GM23248 (cell line): ENCODE measurements at places on chromosomes 16 and 17. TPM values are rescaled to one million over a fixed set of nuclear protein-coding genes. Genes with fewer than 3 reads are reported as not detected.

The WNK4 gene
- total RNA-seq: 3.0 and 3.4 TPM in 2 replicates

The EARS2 gene
- total RNA-seq: 23.4 and 27.1 TPM in 2 replicates

The HS3ST3A1 gene
- total RNA-seq: 85.1 and 99.3 TPM in 2 replicates

The NRN1L gene
- not detected in 2 replicates for total RNA-seq

DNA sequence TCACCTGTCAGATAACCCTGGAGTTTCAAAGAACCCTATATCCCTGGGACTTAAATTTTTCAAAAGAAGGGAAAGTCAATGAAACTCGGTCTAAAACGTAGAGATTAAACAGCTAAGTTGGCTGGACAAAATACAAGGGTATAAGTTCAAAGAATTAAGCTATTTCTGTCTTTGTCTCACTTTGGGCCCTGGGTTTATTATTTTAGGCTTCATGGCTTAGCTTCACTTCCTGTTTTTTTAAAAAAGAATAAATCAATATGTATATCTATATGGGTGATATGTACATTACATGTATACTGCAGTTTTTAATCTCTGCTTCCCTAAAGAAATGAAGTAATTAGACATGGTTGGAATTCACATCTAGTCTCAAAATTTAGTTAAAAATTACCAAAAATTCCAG is 132.3 kb downstream of the TRIM37 start:
- H3K4me1 ChIP-seq: no peaks in the 10 kb centered on the region
- no peak overlapping the region for H3K4me3 ChIP-seq
- H3K27ac ChIP-seq: no peak overlapping the region
- DNase-seq: no peak

DNA sequence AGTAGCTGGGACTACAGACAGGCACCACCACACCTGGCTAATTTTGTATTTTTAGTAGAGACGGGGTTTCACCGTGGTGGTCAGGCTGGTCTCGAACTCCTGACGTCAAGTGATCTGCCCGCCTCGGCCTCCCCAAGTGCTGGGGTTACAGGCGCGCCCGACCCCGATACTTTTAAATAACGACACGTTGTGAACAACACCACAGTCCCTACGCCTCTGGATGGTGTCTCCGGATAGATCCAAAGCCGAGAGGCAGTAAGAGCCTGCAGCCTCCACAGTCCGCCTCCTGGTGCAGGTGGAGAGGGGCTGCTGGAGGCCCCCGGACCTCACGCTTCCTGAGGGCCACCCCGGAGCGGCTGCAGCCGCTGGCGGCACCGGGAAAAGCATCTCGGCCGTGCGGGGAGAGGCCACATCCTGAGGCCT is 741 bp upstream of the TLCD3A start:
- H3K4me1 ChIP-seq: peaks cover 7% of the 10 kb centered on the region
- no peak for DNase-seq
- H3K4me3 ChIP-seq: peak overlapping the region; percentile 86
- peaks cover 13% of the 10 kb centered on the region for H3K36me3 ChIP-seq
- H3K27me3 ChIP-seq: no peaks in the 10 kb centered on the region
- H3K27ac ChIP-seq: peak overlapping the region; percentile 40

- DNase-seq: peak; percentile 77
- H3K4me3 ChIP-seq: no peak overlapping the region
- peaks cover 7% of the 10 kb centered on the region for H3K4me1 ChIP-seq
Measured at GRCh38 chr16:67260426-67261063, 11.8 kb downstream of the SLC9A5 start.

- DNase-seq: no peak
- no peaks in the 10 kb centered on the region for H3K27me3 ChIP-seq
- no peaks in the 10 kb centered on the region for H3K4me1 ChIP-seq
Measured at GRCh38 chr16:78895681-78896080, 704.9 kb downstream of the MAF start.

DNA sequence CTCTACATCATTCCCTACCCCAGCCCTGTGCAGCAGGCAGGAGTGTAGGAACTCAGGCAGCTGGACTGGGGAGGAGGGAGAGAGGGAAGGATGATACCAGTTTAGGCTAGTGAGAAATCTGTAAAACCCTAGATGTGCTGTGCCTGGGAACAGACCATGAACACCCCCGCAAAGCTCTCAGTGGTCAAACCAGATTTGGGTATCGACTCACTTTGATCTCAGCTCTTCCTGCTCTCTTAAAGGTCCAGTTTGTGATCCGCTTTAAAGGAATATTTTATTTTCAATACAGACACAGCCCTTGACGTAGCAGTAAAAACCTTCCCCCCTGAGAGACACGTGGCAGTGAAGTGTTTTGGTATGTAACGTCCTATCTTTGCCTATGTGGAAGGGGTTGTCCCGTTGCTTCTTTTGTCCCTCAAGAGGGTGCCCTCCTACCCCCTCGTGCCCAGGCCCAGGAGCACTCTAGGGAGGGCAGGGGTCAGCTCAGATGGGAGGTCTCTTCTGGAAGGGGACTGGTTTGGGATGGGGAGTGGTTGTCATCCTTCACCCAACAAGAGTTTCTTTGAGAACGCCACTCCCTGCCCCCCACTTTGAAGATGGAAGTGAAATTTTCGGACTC is 19.3 kb upstream of the TBX2 start:
- H3K4me3 ChIP-seq: no peak overlapping the region
- DNase-seq: no peak
- H3K36me3 ChIP-seq: no peaks in the 10 kb centered on the region
- no peaks in the 10 kb centered on the region for H3K4me1 ChIP-seq
- H3K27ac ChIP-seq: no peak overlapping the region
- no peaks in the 10 kb centered on the region for H3K27me3 ChIP-seq

GRCh38 chr17:31574458-31574857 is 183.0 kb downstream of the RAB11FIP4 start:
- H3K27ac ChIP-seq: peak overlapping the region; percentile 27
- H3K4me1 ChIP-seq: peaks cover 52% of the 10 kb centered on the region
- H3K36me3 ChIP-seq: peaks cover 18% of the 10 kb centered on the region
- DNase-seq: no peak

GRCh38 chr16:65743558-65743957 is 621.7 kb upstream of the CDH11 start:
- no peak overlapping the region for H3K4me3 ChIP-seq
- no peak for DNase-seq
- no peaks in the 10 kb centered on the region for H3K4me1 ChIP-seq
- H3K27me3 ChIP-seq: no peaks in the 10 kb centered on the region

DNA sequence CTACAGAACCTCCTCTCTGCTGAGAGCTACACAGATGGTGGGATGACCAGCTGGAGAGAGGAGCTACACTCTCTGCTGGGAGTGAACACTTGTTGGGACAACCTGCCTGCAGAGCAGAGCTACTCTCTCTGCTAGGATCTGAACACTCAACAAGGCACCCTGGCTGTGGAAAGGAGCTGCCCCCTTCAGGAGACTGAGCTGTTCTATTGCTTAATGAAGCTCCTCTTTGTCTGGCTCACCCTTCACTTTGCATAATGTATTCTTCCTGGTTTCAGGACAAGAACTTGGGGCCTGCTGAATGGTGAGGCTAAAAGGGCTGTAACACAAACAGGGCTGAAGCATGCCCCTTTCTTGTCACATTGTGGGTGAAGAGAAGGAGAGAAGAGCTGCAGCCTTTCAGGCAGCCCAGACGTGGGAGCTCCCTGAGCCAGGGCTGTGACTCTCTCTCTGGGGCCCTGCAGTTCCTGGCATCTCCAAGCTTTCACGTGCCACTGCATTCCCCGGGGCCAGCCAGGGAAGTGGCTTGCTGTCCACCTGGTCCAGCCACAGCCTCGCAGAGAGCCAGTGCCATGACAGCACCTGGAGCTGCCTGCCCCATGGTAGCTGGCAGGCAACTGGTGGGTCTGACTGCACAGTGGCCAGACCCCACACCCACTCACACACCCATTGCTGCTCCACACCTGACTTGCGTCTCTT is 272.8 kb upstream of the KCNJ16 start:
- no peaks in the 10 kb centered on the region for H3K4me1 ChIP-seq
- no peak overlapping the region for H3K27ac ChIP-seq
- H3K4me3 ChIP-seq: no peak overlapping the region
- H3K36me3 ChIP-seq: no peaks in the 10 kb centered on the region
- no peaks in the 10 kb centered on the region for H3K27me3 ChIP-seq

GRCh38 chr16:27311448-27311830 is 2.3 kb upstream of the IL4R start:
- H3K4me3 ChIP-seq: no peak overlapping the region
- H3K4me1 ChIP-seq: peaks cover 22% of the 10 kb centered on the region
- no peaks in the 10 kb centered on the region for H3K36me3 ChIP-seq
- peak; percentile 57 for DNase-seq
